ENCODE measurements at places on chromosomes 7 and 10.
A peak's percentile ranks its signal among the peaks of the same experiment; 100 is the strongest.

GRCh38 chr10:34764472-34764946 is 50.6 kb downstream of the PARD3 start:
- no peak for DNase-seq

DNA sequence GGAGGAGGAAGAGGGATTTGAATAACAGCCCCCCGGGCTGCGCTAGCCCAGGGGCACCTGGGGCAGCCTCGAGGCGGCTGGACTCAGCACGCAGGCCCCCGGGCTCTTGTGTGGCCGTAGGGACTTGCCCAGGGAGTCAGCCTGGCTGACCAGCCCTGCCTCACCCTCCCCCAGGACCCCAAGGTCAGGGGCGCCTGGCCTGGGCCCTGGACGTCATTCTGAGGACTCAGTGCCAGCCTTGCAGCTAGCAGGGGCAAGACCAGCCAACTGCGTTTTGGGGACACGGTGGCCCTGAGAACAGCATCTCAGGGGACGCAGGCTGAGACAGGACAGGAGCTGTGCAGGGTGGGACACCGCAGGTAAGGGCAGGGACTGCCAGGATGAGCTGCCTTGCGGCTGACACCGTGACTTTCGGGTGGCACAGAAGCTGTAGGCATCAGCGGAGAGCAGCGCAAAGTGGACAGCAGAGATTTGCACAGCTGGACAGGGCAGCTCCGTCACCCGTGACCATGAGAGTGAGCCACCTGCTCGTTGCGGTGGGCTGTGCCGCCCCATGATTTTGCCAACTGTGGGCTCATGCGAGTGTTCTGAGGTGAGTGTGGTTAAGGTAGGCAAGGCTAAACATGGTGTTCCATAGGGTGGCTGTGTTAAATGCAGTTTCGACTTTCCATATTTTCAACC is 48.1 kb upstream of the UBE3C start:
- no peak for DNase-seq

DNA sequence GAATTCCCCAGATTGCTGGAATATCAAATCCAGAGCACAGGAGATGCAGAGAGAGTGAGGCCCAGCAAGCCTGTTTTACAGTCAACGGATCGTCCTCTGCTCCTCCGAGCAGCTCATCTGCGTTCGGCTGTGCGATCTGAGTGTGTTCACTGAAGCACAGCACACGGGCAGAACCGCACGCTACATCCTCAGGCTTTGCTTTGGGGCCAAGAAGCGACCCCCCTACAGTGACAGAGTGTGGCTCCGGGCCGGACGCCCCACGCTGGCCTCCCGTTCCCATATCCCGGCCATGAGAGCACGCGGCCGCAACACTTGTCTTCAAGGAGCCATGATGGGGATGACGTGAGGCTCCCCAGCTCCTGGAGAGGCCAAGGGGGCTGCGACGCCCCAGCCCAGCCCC is 431.4 kb downstream of the DNAJB6 start:
- no peak for DNase-seq

- peak; percentile 25 for DNase-seq
Measured at GRCh38 chr10:7819121-7819460, 786 bp downstream of the TAF3 start.

DNA sequence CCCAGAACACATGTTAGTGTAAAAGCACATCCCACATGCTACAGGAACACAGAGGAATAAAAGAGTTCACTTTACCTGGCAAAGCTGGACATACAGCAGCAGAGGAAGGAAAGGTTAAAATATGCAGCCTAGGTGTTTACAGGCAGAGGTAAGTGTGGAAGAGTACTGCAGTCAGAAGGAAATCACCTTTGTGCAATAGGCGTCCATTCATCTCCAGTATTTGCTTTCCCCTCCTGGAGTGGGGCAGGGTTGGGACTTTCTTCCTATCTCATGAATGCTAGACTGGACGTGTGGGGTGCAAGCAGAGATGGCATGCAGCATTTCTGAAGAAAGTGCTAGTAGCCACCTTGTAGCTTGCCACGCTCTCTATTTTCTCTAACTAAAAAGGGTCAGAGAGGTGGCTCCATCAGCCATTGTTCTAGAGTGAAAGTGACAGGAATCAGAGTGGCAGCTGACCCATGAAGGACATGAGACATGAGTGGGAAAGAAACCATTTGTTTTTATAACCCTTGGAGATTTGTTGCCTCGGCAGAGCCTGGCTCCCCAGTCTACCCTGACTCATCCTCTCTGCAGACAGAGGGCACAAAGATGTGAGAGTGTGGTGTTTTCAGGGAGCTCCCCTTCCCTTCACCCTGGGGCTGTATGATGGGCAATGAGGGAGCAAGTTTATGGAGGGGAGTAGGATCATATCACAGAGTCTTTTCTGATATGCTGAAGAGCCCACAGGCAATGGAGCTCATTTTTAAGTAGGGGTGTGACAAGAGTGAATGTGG is 101.2 kb upstream of the SEC61G start:
- DNase-seq: no peak

Data from omental fat pad (tissue), 4 donors.